ENCODE measurements at places on chromosomes 16 and 17.
A peak's percentile ranks its signal among the peaks of the same experiment; 100 is the strongest.

DNA sequence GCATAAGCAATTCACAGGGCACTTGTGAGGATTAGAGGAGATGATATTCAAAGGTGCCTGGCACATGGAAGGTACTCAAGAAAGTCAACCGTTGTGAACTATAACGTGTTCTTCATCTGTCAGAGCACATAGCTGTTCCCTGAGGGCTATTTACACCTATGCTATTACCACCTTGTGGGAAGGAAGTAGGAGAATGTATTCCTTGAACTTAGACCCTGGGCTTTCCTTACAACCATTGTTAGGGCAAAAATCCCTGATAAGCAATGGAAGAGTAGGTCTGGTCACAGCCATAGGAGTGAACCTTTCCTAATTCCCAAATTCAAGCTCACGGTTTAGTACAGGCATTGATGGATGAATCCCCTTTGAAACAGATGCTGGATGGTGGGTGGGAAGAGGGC, 188.6 kb downstream of the HAPSTR1 start:
- no peak for DNase-seq

GRCh38 chr16:67235816-67236562, 9.1 kb downstream of the TMEM208 start:
- DNase-seq: no peak

- DNase-seq: no peak
Measured at GRCh38 chr17:65987988-65988387, 203.9 kb downstream of the CEP112 start.

- no peak for DNase-seq
Measured at GRCh38 chr17:4534515-4534914, 20.7 kb downstream of the MYBBP1A start.

DNA sequence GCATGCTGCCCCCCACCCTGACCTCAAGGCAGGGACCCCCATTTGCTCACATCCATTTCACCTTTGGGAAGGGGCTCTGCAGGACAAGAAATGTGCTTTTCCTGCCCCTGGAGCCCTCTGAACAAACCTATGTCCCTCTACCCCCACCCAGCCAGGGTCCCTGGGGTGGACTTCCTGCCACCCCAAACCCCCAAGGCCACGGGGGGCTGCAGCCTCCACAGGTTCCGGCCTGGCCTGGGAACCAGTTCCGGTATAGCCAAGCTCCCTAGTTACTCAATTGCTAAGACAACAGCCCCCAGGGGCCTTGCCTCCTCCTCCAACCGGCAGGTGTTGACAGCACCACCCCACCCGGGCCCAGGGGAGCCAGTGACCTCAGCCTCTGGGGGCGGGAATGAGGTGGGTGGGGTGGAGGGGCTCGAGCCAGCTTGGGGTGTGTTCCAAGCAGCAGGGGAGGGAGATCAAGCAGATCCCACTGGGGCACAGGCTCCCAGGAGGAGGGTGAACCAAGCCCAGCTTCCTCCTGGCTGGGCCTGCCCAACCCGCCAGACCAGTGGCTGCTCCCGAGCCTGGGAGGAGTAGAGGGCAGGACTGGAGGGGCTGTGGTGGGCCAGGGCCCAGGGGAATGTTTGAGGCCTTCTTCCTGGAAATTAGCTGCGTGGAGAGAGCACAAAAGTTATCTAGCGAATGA, 6.6 kb downstream of the PNMT start:
- no peak for DNase-seq

GRCh38 chr16:87664792-87665191, 62.5 kb downstream of the JPH3 start:
- DNase-seq: no peak

DNA sequence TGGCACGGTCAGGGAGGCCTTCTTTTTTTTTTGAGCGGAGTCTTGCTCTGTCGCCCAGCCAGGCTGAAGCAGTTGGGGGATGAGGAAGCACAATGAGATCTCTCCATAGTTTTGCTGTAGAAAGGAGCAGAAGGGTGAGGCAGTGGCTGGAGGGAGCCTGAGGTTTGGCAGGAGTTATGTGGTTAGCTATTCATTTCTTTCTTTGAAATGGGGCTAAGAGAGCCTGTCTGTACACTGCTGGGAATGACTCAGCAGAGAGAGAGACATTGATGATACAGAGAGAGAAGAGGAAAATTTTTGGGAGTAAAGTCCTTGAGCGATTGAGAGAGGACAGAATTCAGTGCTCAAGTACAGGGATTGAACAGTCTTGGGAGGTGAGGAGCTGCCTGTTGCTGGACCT, 22.1 kb downstream of the NOS2 start:
- no peak for DNase-seq

- peak; percentile 80 for DNase-seq
Measured at GRCh38 chr17:55717898-55718735, 4.5 kb downstream of the TMEM100 start.

GRCh38 chr17:69344939-69345338, 18.0 kb upstream of the ABCA5 start:
- DNase-seq: no peak

DNA sequence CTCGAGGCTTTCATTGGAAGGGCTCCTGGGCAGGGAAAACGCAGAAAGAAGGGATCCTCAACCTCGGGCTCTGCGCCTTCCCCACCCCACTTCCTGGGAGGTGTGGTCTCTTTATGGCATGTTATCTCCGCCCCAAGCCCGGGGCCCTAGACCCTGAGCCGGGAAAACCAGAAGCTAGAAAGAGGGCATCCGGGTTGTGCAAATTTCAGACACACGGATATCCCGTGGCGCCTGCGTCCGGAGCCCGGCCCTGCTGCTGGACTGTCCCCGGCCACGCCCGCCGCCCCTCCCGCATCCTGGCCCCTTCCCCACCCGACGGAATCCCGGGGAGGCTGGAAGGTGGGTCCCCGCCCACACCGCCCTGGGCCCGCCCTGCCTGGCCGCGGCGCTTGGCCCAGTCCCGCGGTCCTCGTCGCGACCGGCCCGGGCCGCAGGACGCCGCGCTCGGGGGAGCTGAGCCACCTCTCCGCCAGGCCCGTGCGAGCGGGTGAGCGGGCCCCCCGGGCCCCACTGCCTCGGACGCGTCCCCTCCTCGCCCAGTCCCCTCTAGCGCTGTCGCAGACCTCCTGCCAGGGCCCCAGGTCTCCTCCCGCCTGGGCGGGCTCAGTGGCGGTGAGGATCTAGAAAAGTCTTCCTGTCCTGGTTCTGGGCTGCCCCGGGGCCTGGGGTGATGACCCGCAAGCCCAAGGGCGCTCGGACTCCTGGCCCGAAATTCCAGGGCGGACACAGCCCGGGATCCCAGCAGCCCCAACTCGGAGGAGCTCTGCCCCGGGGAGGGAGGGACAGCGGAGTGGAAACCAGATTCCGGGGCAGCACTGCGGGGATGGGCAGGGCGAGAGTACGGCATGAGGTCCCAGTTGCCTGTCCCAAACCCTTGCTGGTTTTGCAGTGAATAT, at the start of gene SLC16A5:
Gene SLC16A5, plus strand, starts transcription at position 397 of the 896 bp plus-strand sequence. CDS start 5,683 bp downstream, outside the sequence.
- DNase-seq: peak; percentile 73

DNA sequence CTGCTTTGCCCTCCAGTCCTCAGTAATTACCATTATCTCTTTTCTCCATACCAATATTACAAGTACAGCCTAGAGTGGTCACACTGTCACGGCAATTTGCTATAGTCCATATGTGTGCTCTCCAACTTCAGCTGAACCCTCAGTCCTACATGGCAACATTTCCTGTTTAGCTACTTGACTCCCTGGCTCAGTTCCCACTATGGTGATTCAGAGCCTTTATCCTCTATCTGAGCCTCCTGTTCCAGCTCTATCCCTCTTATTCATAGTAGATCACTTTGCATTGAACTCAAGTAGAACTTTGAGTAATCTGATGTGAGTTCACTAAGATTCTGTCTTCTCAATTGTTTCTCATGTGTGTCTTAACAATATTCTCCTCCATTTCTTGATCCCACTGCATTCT, 43.7 kb upstream of the GOSR1 start:
- DNase-seq: no peak

DNA sequence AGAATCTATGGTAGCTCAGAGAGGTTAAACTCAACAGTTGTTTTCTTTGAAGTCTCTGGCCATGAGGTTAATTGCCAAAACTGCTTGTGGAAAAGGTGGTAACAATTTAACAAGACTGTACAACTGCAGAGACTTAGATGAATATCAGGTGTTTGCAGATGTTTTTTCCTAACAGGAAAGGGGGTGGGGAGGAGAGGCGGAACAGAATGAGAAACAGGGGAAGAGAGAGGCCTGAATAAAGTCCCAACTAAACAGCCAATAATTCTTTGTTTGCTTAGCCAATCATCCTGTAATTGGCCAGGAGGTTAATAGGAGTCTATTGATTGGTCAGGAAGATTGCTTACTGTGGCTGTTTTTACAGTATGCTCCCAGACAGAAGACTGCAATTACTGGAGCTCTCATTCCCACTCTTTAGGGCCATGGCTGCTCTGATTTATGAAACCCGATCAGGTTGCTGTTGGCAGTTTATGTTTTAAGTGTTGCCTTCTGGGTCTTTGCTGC, 249.7 kb upstream of the TBX2 start:
- no peak for DNase-seq

DNA sequence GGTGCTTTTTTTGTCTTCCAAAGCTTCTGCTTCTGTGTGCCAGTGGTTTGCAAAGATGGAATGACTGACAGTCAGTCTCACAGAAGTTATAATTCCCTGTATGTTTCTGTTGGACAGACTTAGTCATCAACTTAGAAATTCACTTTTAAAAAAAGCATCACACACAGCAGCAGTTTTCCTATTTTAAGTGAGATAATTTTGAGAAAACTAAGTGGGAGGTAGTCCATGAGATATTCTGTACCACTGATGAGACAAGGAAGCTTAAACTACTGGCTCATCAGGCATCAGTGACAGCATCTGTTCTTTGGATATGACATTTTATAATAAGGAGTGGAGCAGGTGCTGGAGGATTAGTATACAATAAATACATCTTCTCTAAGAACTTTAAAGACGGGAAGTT, 20.0 kb downstream of the CNP start:
- no peak for DNase-seq

DNA sequence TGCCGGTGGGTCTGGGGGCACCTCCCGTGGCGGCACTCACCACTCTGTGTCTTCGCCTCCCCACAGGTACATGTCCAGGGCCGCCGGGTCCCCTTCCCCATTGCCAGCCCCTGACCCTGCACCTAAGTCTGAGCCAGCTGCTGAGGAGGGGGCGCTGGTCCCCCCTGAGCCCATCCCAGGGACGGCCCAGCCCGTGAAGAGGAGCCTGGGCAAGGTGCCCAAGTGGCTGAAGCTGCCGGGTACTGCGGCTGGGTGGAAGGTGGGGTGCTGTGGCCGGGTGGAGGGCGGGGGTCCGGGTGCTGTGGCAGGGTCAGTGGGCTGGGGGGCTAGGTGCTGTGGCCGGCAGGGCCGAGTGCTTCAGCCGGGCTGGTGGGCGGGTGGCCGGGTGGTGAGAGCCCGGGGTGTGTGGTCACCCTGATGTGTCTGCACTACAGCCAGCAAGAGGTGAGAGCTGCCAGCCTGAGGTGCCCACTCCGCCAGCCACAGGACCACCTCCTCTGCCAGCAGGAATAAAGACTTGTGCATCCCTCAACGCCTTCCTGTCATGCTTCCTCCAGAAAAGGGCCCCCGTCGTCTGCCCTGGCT, 5.7 kb downstream of the CENPX start:
- DNase-seq: no peak

GRCh38 chr16:79042886-79043285, 557.7 kb downstream of the MAF start:
- DNase-seq: no peak

DNA sequence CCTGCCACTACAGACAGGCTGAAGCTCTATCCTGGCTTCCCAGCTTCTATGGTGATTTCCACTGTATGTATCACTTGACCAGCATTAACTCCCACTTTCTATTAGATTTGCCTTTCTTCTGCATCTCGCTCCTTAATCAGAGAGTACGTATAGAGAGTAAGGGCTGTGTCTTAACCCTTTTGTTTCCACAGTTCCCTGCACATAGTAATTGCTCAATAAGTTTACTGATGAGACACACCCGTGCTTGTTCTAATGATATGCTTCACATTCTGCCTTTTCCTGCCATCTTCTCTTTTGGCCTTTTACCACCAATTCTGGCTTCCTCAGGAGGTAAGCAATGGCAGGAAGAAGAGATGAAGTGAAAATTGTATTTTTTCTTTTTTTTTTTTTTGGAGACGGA, 20.6 kb upstream of the USP36 start:
- DNase-seq: no peak

DNA sequence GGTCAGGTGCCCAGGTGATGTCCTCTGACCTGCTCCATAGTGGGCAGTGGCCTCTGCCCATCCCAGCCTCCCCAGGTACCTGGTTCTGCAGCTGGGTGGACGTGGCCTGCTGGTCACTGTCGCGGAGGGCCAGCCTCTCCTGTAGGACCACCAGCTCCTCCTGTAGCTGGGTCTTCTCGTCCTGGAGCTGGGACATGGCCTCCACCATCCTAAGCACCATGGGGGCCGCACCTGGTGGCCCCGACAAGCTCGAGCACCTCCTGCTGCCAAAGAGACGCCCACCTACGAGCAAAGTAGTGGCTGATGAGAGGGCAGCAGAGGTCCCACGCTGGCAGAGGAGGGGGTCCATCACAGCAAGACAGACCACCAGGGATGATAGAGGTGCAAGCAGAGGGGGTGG, 16.9 kb downstream of the KIFC3 start:
- no peak for DNase-seq

GRCh38 chr17:33039874-33040273, 48.2 kb downstream of the SPACA3 start:
- DNase-seq: no peak

DNA sequence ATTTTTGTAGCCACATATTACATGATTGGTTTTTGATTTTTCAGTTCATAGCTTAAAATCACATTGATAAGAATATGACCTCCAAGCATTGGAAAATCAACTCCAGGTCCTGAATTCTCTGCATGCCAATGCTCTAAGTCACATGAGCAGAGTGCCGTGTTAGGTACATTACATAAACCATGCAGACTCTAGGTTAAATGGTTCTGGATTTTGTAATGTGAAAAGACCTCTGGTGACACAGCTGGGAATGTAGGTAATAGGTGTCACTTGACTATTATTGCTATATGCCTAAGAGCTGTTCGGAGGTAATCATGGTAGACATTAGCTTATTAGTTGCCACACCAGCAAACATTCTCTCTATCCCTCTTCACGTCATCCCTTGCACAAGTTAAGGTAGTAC, 231.1 kb upstream of the SALL1 start:
- DNase-seq: no peak

GRCh38 chr16:84854759-84855158, 35.0 kb downstream of the CRISPLD2 start:
- DNase-seq: no peak

GRCh38 chr16:67466581-67466980, 14.4 kb downstream of the ATP6V0D1 start:
- no peak for DNase-seq

DNA sequence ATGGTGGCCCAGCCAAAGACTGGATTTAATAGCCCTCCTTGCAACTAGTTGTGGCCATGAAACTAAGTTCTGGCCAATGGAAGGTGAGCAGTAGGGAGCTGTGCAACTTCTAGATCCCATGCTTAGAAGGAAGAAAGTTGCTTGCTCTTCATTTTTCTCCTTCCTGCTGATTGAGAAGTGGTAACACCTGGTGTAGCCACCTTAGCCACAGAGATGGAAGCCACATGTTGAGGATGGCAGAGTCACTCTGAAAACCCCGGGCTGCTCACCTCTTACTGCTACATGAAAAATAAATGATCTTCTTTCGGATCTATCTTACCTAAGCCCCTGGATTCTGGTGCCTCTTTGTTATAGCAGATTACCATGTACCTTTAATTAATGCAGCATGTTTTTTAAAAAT, 10.3 kb upstream of the ATP5MC1 start:
- DNase-seq: no peak
